Stimulated activated CD4-positive, alpha-beta T cell treated with anti-CD3 and anti-CD28 coated beads, Interleukin-1b, Interleukin-23, amount 100 ng/mL, for 48 hours (primary cell): ENCODE measurements at places on chromosomes 7 and 10.

DNA sequence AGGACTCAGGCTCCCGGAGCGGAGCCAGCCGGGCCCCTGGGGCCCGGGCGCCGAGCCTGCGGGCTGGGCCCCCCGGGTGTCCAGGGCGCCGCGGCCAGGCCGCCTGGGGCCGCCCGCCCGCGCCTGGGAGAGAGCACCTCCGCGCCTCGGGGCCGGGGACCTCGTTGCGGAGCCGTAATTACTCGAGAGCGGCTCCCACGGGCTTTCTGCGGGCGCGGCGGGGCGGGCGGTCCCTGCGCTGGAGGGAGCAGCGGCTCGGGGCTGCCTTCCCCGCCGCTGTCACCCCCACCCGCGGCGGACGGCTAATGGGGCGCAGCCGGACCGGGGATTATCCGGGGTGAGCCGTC lies 1.5 kb downstream of the GNB2 start:
- no peak for DNase-seq

DNA sequence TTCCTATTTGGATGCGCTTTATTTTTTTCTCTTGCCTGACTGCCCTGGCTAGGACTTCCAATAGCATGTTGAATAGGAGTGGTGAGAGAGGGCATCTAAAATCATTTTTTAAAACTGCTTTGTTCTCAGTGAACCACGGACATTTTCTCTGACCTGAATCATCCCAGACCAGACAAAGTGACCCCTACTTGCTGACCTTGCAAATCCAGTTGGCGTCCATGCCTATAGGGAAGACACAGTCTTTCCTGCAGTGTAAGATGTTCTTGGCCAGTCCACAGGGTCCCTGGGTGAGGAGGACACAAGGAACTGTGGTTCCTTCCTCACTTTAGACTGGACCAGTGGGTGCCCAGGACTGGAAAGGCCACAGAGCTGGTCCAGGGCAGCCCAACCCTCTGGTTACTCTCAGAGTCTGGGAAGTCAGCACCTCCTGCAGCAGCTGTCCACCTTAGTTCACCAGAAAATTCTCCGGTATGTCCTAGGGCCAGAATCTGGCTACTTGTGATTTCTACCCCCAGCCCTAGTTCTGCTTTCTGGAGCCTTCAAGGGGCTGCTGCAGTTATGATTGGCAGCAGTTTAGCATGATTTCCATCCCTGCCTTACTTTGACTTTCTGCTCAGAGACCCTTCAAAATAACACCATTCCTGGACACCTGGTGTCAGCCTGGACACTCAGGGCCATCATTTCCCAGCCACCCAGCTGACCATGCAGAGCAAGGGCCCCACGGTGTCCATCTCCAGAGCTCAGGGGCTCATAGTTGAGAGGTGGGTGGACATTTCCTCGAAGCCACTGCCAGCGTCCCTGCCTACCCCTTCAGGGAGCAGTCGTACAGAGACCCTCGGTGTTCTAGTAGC lies 19.3 kb downstream of the VIPR2 start:
- DNase-seq, result no peak

DNA sequence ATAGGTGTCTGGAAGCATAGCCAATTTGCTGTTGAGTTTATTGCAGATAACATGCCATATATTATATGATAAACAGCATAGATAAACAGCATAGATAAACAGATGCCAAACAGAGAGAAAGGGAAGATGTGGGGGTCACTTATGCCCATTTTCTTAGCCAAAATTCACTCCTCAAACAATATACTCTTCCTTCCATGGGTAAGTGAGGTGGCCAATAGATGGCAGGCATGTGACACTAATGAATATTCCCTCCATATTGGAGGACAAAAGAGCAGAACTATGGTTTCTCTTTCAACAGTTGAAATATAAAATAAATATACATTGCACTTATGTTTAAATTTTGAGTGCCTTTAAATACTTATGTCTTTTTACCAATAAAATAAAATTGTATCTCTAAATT lies 1212.8 kb downstream of the REEP3 start:
- DNase-seq, result no peak

DNA sequence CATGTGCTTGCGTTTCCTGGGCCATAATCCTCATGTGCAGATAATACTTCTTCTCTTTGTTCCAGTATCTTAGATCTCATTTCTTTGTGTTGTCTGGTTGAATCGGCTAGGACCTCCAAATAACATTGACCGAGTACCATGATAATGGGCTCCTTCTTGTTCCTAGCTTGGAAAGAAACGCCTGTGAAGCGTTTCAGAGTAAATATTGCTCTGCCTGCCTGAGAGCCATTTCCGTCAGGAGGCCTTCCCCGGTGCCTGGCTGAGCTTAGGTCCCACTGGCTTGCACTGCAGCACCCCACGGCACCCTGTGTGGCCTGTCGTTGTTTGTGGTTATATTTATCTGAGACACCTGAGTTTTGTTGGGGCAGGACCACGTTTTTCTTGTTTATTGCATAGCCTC lies 17.7 kb downstream of the FOXK1 start:
- no peak for DNase-seq

GRCh38 chr10:128165536-128165935 lies 39.3 kb upstream of the MKI67 start:
- no peak for DNase-seq

- DNase-seq, result no peak
Observed at GRCh38 chr10:132362151-132362611, 30.2 kb downstream of the LRRC27 start.

GRCh38 chr10:88687853-88688467 lies 18.1 kb upstream of the LIPK start:
- no peak for DNase-seq

GRCh38 chr7:27185013-27185853 lies at the start of gene HOXA11:
Gene HOXA11, minus strand, starts transcription at chr7:27185232. Its CDS starts 88 bp downstream, at chr7:27185144.
- no peak for DNase-seq

- DNase-seq, result no peak
Observed at GRCh38 chr10:18144928-18145327, 4.7 kb downstream of the CACNB2 start.

GRCh38 chr10:47061776-47062175 lies 150.5 kb downstream of the PTPN20 start:
- DNase-seq, result no peak

DNA sequence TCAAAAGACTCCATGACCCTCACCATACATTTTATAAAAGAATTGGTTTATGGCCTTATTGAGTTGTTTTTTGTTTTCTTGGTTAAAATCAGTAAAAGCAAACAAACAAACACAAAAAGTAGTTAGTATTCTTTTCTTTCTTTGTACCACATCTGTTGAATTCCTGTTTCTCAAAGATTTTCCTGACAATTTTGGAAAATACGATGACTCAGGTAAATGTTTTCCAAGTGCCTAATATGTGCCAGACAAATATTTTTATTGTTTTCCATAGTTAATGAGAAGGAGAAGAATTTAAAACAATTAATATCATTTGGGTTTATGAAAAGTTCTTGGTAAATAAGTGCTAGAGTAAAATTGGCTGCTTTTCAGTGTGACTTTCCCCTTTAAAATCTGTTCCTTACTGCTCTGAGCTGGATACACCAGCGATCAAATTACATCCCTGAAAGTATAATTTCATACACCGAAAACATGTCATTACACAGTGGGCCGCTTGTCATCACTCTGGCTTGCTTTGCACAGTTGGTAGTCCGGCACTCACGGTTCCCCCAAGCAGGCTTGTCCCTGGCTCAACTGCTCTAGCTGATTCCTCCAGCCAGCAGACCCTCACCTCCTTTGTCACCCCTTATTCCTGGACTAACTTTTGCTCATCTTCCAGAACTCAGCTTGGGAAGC lies 80.5 kb downstream of the TBXAS1 start:
- no peak for DNase-seq

GRCh38 chr10:77415313-77415960 lies 222.2 kb downstream of the KCNMA1 start:
- no peak for DNase-seq

- no peak for DNase-seq
Observed at GRCh38 chr10:124292911-124293615, 125.7 kb downstream of the OAT start.

- DNase-seq, result no peak
Observed at GRCh38 chr7:50306494-50307367, 2.2 kb downstream of the IKZF1 start.

DNA sequence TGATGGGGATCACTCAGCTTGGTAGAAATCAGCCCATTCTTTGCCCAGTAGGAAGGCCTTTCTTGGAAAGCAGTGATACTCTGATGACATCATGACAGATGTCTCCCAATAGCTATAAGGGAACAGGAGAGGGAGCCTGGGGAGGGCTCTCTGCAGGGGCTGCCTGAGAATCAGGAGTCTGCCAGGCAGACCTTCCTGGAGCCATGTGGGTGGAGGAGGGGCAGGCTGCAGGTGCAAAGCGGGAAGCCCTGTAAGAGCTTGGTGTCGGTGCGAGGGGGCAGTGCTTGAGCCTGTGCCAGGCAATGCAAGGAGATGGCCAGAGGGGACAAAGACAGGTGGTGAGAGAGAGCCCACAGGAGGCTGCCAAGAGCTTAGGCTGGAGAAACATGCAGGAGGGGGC lies 5.0 kb upstream of the TNS3 start:
- DNase-seq, result no peak

- DNase-seq, result no peak
Observed at GRCh38 chr7:74480861-74481417, 27.2 kb downstream of the GTF2IRD1 start.

DNA sequence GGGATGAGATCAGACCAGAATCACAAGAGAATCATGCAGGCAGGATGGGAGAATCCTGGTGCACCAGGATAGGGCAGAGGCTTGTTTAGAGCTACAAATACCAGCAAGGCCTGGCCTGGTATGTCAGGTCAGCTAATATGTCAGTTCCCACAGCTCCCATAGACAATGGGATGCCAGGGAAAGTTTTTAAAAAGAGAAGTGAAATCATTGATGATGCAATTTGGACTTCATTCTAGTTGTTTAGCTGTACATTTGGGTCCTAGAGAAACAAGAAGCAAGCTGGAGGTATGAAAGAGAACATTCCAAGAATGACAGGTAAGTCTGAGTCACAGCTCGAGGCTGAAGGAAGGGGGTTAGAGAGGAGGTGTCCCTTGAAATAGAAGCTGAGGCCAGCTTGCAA lies 45.2 kb downstream of the GPR141 start:
- DNase-seq, result no peak

DNA sequence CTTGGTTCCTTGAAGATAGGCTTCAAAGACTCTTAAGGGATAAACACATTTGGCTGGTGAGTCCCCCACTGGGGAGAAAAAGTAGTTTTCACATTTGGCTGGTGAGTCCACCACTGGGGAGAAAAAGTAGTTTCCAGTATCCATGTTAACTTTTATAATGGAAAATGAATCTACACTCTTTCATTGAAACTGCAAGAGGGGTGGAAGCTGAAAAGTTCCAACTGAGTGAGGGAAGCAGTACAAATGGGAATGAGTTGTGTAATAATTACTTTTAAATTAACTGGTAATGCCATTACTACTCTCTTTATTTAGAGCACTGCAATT lies 153.9 kb downstream of the MLLT10 start:
- DNase-seq, result no peak

DNA sequence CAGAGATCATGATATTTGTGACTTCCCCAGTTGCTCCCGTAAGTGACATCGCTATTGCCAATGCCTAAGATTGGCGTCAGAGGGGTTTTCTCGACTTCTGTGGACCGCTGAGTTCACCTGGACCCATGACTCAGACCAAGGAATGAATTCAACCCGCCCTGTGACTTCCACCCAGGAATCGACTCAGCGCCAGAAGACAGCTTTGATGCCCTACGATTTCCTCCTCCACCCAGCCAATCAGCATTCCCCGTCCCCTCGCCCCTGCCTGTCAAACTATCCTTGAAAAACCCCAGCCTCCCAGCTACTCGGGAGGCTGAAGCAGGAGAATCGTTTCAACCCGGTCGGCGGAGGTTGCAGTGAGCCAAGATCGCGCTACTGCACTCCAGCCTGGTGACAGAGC lies 58.3 kb downstream of the MICALL2 start:
- DNase-seq, result no peak

- no peak for DNase-seq
Observed at GRCh38 chr7:112058686-112059085, 147.5 kb downstream of the DOCK4 start.

- no peak for DNase-seq
Observed at GRCh38 chr7:79298145-79298760, 155.2 kb downstream of the MAGI2 start.

- no peak for DNase-seq
Observed at GRCh38 chr10:58885686-58886345, 290.6 kb upstream of the PHYHIPL start.

DNA sequence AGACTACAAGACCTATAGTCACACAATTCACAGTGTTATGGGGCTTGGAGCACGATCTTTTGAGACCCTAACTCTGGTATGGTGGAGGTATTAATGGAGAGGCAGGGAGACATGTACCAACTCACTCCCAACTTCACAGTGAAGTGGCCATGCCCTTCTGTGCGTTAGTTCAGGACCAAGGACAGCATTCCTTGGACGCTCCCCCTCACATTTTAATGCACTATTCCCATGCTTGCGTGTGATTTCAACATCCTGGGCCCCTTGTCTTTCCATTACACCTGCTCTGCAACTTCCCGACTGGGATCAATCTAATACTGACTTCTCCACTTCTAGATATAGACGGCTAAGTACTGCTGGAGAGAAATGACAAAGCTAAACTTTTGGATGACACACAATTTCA lies 72.7 kb downstream of the PLCE1 start:
- no peak for DNase-seq

GRCh38 chr7:102279537-102280400 lies 6.9 kb upstream of the SH2B2 start:
- DNase-seq, result peak; percentile 59

- DNase-seq, result no peak
Observed at GRCh38 chr7:38016567-38016966, 96.1 kb downstream of the EPDR1 start.

GRCh38 chr7:93897680-93898079 lies 7.1 kb upstream of the TFPI2 start:
- no peak for DNase-seq

DNA sequence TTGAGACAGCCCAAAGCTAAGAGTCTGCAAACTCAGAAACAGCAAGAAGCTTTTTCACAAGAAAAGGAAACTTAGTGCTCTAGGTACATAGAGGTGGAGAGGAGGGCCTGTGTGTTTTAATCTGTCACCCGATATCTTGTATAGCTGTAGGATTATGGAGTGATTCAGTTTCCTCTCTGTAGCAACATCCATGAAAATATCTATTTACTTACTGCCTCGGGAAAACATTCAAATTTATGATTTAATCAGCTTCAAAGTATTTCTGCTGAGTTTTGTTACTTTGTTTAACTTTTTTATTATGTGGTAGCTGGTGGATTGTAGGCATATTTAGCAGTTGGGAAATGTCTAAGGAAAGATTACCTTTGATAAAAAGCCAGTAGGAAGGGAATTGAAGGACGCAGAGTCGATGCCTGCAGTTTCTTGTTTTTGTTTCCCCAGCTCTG lies 292.0 kb downstream of the CCDC3 start:
- DNase-seq, result no peak

DNA sequence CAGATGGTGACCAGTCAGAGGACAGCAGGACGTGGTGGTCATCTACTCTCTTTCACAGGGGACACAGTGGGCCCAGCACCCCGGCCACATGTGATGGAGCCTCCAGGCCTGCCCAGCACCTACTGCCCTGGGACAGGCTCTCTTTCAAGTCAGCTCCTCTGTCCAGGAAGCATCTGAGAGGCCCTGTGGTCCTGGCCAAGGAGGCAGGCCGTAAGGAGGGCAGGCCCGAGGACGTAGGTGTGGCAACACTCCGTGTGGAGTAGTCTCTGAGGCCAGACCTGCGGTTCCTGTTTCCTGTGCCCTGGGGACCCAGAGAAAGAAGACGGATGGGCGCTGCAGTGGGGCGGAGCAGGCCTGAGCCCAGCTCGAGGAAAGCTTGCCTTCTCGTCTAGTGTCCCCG lies 179.2 kb downstream of the EBF3 start:
- no peak for DNase-seq
